ENCODE measurements at places on chromosomes 4 and X. TPM values are rescaled to one million over a fixed set of nuclear protein-coding genes. Genes with fewer than 3 reads are reported as not detected.

DNA sequence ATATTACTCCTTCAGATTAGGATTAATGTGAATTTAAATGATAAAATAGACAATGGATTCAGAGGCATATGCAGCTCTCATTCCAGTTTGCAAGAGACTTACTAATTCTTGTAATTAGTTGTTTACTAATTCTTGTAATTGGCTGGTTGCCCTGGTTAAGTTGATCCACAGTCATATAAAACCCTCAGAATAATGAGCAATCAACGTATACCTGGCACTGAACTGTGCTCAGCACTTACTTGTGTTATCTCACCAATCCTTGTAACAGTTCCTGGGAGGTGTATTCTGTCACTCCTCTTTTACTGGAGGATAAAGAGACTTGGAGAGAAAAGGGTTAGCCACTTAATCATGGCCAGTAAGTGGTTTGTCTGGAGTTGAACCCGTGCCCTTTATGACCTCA is 10.5 kb downstream of the HERC5 start:
- H3K27me3 ChIP-seq: no peaks in the 10 kb centered on the region
- peaks cover 10% of the 10 kb centered on the region for H3K4me1 ChIP-seq
- peaks cover 3% of the 10 kb centered on the region for H3K36me3 ChIP-seq
- no peak overlapping the region for H3K4me3 ChIP-seq

DNA sequence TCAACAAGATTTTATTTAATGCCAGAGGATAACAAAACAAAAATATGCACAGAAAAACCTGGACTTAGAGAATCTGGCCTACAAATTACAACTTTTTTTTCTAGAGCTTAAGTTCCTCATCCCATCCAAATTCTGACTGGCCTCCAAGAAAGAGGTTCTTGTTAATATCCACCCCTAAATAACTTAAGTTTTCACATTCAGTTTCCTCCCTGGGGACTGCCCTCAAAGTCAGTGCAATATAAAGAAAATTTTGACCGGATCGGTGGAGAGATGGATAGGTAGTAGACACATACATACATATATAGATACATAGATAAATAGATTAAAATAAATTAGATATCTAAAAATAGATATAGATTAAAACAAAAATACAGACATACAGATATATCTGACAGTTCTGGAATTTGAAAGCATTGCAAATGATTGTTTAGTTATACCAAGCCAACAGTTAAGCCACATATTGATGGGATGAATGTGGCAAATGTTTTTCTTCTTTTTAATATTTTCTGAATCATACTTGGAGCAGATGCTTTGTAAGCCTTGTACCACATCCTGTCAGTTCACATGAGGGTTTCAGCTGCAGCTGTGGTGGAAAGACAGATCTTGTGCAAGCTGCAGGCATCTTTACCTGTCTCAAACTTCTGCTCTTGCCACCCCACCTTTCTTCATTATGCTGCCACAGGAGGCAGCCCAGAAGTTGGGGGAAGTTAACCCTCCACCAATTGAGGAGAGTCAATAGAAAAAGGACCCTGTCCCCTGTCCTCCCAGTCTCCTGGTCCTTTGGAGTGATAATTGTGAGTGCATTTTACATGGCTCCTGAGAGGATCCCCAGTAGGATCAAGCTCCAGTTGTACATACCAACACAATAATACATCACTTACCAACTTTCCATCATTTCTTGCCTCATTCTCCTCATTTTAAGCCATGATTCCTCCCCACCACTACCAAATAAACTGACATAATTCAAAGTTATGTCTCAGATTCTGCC is 58.5 kb upstream of the PRDM8 start:
- H3K27ac ChIP-seq: peak overlapping the region; percentile 41
- DNase-seq: peak; percentile 50
- H3K4me3 ChIP-seq: peak overlapping the region; percentile 75
- peaks cover 46% of the 10 kb centered on the region for H3K4me1 ChIP-seq

- DNase-seq: no peak
- H3K27me3 ChIP-seq: no peaks in the 10 kb centered on the region
- H3K4me3 ChIP-seq: no peak overlapping the region
- H3K36me3 ChIP-seq: peaks cover 50% of the 10 kb centered on the region
- peaks cover 9% of the 10 kb centered on the region for H3K4me1 ChIP-seq
Measured at GRCh38 chr4:2697995-2698414, 58.1 kb downstream of the TNIP2 start.

- peaks cover 47% of the 10 kb centered on the region for H3K27me3 ChIP-seq
- no peak overlapping the region for H3K27ac ChIP-seq
- H3K36me3 ChIP-seq: no peaks in the 10 kb centered on the region
- peaks cover 9% of the 10 kb centered on the region for H3K4me1 ChIP-seq
- DNase-seq: no peak
Measured at GRCh38 chrX:131845201-131845600, 177.9 kb upstream of the STK26 start.

GRCh38 chrX:139049465-139049864 is 337.9 kb upstream of the FGF13 start:
- H3K27ac ChIP-seq: no peak overlapping the region
- peaks cover 20% of the 10 kb centered on the region for H3K27me3 ChIP-seq
- no peak overlapping the region for H3K4me3 ChIP-seq
- H3K4me1 ChIP-seq: no peaks in the 10 kb centered on the region
- DNase-seq: no peak

GRCh38 chr4:74545448-74545847 is 100.5 kb downstream of the AREG start:
- no peaks in the 10 kb centered on the region for H3K27me3 ChIP-seq
- DNase-seq: no peak
- H3K4me3 ChIP-seq: no peak overlapping the region
- no peaks in the 10 kb centered on the region for H3K36me3 ChIP-seq
- no peak overlapping the region for H3K27ac ChIP-seq

GRCh38 chr4:162164906-162165510 is 1.2 kb upstream of the FSTL5 start:
- H3K36me3 ChIP-seq: no peaks in the 10 kb centered on the region
- H3K4me3 ChIP-seq: no peak overlapping the region
- H3K27me3 ChIP-seq: peaks cover 7% of the 10 kb centered on the region

DNA sequence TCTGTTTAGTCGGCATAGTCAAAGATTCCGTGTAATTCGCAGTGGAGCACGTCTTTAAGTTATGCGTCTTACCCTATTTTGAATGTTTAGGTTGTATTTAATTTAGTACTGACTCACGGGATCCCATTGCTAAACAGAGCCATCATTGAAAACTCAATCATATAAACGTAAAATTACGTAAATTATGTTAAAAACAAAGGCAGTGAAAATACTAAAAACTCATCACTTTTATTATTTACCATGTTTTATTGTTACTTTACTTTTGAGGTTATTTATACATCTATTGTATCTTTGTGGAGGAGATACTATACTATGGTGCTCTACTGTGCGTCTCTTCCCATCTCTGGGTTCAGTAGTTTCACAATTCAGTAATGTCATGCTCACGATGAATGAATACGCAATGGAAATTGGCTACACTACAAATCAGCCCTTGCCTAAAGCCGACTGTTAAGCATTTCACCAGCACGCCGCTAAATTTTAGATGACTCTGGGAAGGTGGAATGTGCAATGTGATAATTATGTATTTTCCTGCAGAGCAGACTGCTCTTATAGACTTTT is 944 bp downstream of the FUNDC2 start:
- no peaks in the 10 kb centered on the region for H3K36me3 ChIP-seq
- peak overlapping the region; percentile 96 for H3K4me3 ChIP-seq
- peaks cover 29% of the 10 kb centered on the region for H3K4me1 ChIP-seq
- peak overlapping the region; percentile 99 for H3K27ac ChIP-seq

The CPZ gene
- total RNA-seq: not detected

GRCh38 chr4:169566021-169566818 is 46.2 kb downstream of the NEK1 start:
- no peak overlapping the region for H3K4me3 ChIP-seq
- H3K4me1 ChIP-seq: peaks cover 5% of the 10 kb centered on the region
- DNase-seq: no peak
- no peaks in the 10 kb centered on the region for H3K36me3 ChIP-seq
- no peaks in the 10 kb centered on the region for H3K27me3 ChIP-seq

DNA sequence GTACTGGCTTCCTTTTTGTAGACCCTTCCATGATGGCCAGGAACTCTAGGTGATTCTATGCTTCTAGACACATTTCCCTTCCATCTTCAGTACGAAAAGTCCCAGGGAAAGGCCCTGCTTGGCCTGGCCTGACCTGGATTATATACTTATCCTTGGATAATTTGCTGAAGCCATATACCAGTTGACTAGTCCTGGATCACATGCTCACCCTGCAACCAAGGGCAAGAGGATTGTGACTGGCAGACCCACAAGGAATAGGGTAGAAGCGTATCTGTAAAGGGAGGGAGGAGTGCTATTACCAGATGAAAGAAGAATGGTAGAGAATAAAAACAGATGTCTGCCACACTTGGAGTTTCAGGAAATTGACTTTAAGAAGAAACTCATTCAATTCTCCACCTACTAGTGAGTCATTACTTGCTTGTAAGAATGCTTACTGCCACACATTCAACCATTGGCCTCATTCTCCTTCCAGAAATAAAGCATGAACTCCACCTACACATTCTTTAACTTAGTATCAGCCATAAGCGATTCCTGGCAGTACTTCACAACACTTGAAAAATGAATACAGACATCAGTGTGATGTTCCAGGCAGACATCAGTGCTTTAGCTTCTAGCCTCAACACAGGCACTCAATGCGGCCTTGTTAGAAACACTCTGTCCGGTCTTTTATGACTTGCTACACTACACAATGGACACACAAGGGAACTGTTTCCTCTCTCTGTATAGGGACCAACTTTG is 141.8 kb downstream of the CBR4 start:
- H3K4me1 ChIP-seq: peaks cover 35% of the 10 kb centered on the region
- peaks cover 33% of the 10 kb centered on the region for H3K27me3 ChIP-seq
- peak overlapping the region; percentile 45 for H3K4me3 ChIP-seq
- DNase-seq: peak; percentile 15
- H3K36me3 ChIP-seq: peaks cover 3% of the 10 kb centered on the region

DNA sequence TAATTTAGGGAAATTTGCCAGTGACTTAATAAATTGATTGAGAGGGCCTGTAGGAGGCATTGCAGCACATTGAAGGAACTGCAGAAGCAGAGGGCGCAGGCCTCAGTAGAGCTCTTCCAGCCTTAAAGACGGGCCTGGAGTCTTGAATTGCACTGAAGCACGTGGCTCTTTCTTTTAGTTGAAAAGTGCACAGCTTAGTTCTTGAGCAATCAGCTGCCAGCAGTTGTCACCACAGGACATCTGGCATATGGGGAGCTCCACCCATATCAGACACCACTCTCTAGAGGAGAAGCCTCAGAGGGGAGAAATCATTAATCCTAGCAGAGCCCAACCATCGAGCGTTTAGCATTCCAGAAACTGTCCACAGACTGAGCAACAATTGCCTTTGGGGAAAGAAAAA is 16.0 kb upstream of the FGF16 start:
- no peak overlapping the region for H3K4me3 ChIP-seq
- no peaks in the 10 kb centered on the region for H3K36me3 ChIP-seq
- no peak for DNase-seq
- H3K27me3 ChIP-seq: peaks cover 14% of the 10 kb centered on the region

The RTL5 gene
- 0.74 TPM for total RNA-seq

The NOX1 gene
- total RNA-seq: not detected

- H3K4me1 ChIP-seq: peaks cover 6% of the 10 kb centered on the region
- DNase-seq: peak; percentile 41
- peaks cover 11% of the 10 kb centered on the region for H3K36me3 ChIP-seq
Measured at GRCh38 chrX:1224954-1225353, 12.5 kb upstream of the CRLF2 start.

The C4orf50 gene
- 0.14 TPM for total RNA-seq

- H3K27ac ChIP-seq: no peak overlapping the region
- H3K4me1 ChIP-seq: no peaks in the 10 kb centered on the region
- no peaks in the 10 kb centered on the region for H3K27me3 ChIP-seq
- no peaks in the 10 kb centered on the region for H3K36me3 ChIP-seq
- no peak for DNase-seq
Measured at GRCh38 chr4:72449705-72450104, 119.3 kb downstream of the ADAMTS3 start.

DNA sequence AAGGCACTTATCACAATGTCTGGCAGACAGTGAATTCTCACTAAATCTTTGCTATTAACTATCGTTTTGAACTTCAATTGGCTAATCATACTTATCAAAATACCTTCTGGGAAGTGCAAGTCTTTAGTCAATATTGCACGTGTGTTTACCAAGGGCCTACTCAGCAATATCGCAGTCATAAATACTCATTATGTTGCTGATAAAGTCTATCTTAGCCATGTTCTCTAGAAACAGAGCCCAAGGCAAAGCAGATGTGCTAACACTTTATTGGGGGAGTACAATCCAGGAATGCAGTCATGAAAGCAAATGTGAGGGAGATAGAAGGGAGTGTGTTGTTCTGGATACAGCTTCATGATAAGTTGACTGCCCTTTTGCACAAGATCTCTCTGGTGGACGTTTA is 90.5 kb downstream of the FBXO8 start:
- peaks cover 32% of the 10 kb centered on the region for H3K27me3 ChIP-seq
- no peaks in the 10 kb centered on the region for H3K36me3 ChIP-seq
- no peak for DNase-seq

GRCh38 chr4:144174401-144175067 is 34.0 kb upstream of the GYPA start:
- peak overlapping the region; percentile 65 for H3K4me3 ChIP-seq
- H3K36me3 ChIP-seq: no peaks in the 10 kb centered on the region
- peak overlapping the region; percentile 96 for H3K27ac ChIP-seq
- DNase-seq: peak; percentile 39

The PDGFC gene
- not detected for total RNA-seq

- no peaks in the 10 kb centered on the region for H3K36me3 ChIP-seq
- DNase-seq: no peak
- H3K4me3 ChIP-seq: no peak overlapping the region
- no peaks in the 10 kb centered on the region for H3K27me3 ChIP-seq
- no peaks in the 10 kb centered on the region for H3K4me1 ChIP-seq
Measured at GRCh38 chr4:7224001-7224400, 31.7 kb downstream of the SORCS2 start.

DNA sequence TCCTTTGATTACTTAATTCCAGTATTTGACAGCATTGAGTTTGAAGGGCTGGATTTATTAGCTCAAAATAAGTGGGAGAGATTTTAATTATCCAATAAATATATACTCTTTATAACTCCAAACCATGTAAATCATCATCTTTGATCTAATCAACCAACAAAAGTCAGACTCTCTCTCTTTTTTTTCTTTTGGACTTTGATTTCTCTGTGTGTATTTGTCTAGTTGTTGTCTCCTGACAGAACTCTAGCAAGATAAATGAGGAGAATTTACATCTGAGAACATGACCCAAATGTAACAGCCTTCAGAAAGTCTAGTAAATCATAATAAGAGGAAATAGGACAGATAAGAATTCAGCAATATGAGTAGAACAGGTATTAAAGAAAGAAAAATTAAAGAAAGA is 567.1 kb downstream of the PPARGC1A start:
- no peak for DNase-seq
- H3K36me3 ChIP-seq: no peaks in the 10 kb centered on the region
- H3K4me1 ChIP-seq: peaks cover 13% of the 10 kb centered on the region
- H3K27me3 ChIP-seq: no peaks in the 10 kb centered on the region

The SMIM10L2A gene
- 0.44 TPM for total RNA-seq

The PLK4 gene
- total RNA-seq: 51.0 TPM

- H3K36me3 ChIP-seq: peaks cover 3% of the 10 kb centered on the region
- H3K27me3 ChIP-seq: peaks cover 10% of the 10 kb centered on the region
- no peak for DNase-seq
- no peak overlapping the region for H3K27ac ChIP-seq
Measured at GRCh38 chr4:100360211-100360610, 157.6 kb downstream of the EMCN start.

The PABPC4L gene
- total RNA-seq: not detected

All from activated T-cell treated with anti-CD3 and anti-CD28 coated beads, Interleukin-2, amount 50 U/mL, for 72 hours (primary cell).